Forelimb muscle (tissue), 1 donor: ENCODE measurements at places on chromosomes 3 and 15. TPM values are rescaled to one million over a fixed set of nuclear protein-coding genes. Genes with fewer than 3 reads are reported as not detected.

The ESYT3 gene
- polyA plus RNA-seq: 20.7 TPM

The DPPA2 gene
- polyA plus RNA-seq: not detected

GRCh38 chr3:16522834-16523233 is 9.3 kb upstream of the RFTN1 start:
- no peak for DNase-seq

DNA sequence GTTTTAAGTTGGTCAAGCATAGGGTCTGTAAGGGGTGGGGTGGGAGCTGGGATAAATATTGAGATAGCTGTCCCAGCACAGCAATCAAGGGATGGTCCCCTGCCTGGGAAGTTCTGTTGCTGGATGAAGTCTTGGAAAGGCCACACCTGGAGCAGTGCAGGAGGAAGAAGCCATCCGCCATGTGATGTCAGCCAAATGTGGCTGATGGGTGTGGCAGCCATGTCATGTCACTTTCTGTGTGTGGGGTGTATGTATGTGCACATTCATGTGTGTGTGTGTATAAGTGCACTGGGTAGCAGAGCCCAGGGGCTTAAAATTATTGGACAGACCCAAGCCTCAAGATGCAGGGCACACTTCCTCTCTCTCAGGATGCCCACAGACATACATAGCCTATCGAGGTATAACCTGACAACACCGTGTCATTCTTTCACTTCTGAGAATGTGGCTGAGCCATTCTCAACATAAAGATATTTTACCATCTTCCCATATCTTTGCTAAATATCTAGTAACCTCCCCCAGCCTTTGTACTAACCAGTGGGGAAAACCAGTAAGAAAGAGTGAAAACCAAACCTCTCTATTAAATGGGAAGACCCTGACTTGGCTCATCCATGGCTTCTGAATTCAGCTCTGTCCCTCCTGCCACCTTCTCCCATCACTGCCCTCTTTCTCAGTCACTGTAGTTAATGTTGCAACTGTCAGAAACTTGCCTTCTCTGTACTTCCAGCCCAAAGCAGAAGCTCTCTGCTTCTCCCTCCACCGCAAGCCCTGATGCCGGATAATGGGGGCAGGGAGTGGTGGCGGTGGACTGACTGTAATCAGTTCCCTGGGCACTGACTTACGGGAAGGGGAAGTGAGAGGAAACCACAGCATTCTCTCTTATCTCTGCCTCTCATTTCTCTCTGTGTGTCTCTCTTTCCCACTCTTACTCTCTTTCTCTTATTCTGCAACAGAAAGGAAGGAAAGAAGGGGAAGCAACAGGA is 11.2 kb downstream of the TNFSF10 start:
- no peak for DNase-seq

- no peak for DNase-seq
Observed at GRCh38 chr3:50913260-50913659, 238.5 kb downstream of the DOCK3 start.

- no peak for DNase-seq
Observed at GRCh38 chr3:188156056-188156455, 2.1 kb downstream of the LPP start.

GRCh38 chr3:52521881-52522650 is 11.6 kb downstream of the NT5DC2 start:
- DNase-seq: no peak

GRCh38 chr3:27194861-27195483 is 174.2 kb downstream of the NEK10 start:
- DNase-seq: no peak

GRCh38 chr15:78358102-78358870 is 18.1 kb downstream of the CRABP1 start:
- no peak for DNase-seq

- no peak for DNase-seq
Observed at GRCh38 chr3:155369244-155369643, 75.8 kb upstream of the STRIT1 start.

GRCh38 chr15:59691194-59691805 is 2.2 kb upstream of the BNIP2 start:
- DNase-seq: no peak

DNA sequence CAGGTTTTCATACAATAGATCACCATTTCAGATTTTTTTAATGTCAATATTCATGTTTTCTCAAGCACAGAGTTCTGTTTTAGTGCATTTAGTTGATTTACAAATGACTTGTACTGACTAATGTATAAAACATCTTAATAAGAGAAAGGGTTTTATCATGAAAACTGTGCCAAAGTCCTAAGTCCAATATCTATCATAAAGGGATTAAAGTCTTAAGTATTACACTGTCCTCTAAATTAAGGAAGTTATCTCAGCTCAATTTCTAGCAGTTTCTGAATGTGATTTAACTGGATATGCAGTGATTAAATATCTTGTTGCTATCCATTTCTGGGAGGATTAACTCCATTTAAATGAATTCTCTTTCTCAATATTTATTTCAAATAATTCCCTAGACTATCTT is 381.1 kb upstream of the CNTN4 start:
- DNase-seq: no peak
